ENCODE measurements at places on chromosomes 5 and 9. TPM values are rescaled to one million over a fixed set of nuclear protein-coding genes. Genes with fewer than 3 reads are reported as not detected.

Gene MEIKIN
- not detected for total RNA-seq

Gene ENG
- 469 TPM for total RNA-seq

Gene OR13D1
- total RNA-seq = not detected

Gene NXNL2
- not detected for total RNA-seq

Gene PCDHGB6
- 6.2 TPM for total RNA-seq

Gene C5orf46
- total RNA-seq = not detected

Gene SHB
- 42.8 TPM for total RNA-seq

Gene TMEM232
- total RNA-seq = 0.41 TPM

Gene LCN12
- not detected for total RNA-seq

Gene NSUN2
- 57.5 TPM for total RNA-seq

Gene PRKACG
- not detected for total RNA-seq

Gene CYLC2
- not detected for total RNA-seq

Gene OLFML2A
- 4.0 TPM for total RNA-seq

Gene IL31RA
- 3.5 TPM for total RNA-seq

Gene CCL28
- total RNA-seq = 0.87 TPM

Gene AGXT2
- not detected for total RNA-seq

Gene NDUFS6
- total RNA-seq = 92.5 TPM

Gene SPINK4
- total RNA-seq = not detected

Gene FOXD4
- not detected for total RNA-seq

Gene TMED9
- 332 TPM for total RNA-seq

Gene SLC1A3
- total RNA-seq = not detected

Gene NRG2
- 0.39 TPM for total RNA-seq

Gene TNC
- 27.0 TPM for total RNA-seq

Gene TNFAIP8
- total RNA-seq = 15.3 TPM

Gene FAM221B
- not detected for total RNA-seq

Gene SAXO1
- not detected for total RNA-seq

Gene DNAJC18
- 12.0 TPM for total RNA-seq

Gene FOXD4L3
- not detected for total RNA-seq

Gene NPR3
- 0.70 TPM for total RNA-seq

Gene BRINP1
- not detected for total RNA-seq

Gene PFN3
- not detected for total RNA-seq

Gene STOML2
- total RNA-seq = 129 TPM

Gene GAS1
- total RNA-seq = 2.3 TPM

Data from glomerular endothelial cell (primary cell).